T-helper 22 cell (primary cell): ENCODE measurements at places on chromosomes 16 and 17.
A peak's percentile ranks its signal among the peaks of the same experiment; 100 is the strongest.

GRCh38 chr16:17469741-17470181 is 999 bp downstream of the XYLT1 start:
- no peak for DNase-seq

GRCh38 chr17:49895812-49896211 is 47.9 kb upstream of the TAC4 start:
- DNase-seq = no peak

- peak; percentile 34 for DNase-seq
Observed at GRCh38 chr17:32341141-32341856, 674 bp downstream of the C17orf75 start.

- DNase-seq = no peak
Observed at GRCh38 chr16:50114357-50115129, 38.6 kb upstream of the TENT4B start.

DNA sequence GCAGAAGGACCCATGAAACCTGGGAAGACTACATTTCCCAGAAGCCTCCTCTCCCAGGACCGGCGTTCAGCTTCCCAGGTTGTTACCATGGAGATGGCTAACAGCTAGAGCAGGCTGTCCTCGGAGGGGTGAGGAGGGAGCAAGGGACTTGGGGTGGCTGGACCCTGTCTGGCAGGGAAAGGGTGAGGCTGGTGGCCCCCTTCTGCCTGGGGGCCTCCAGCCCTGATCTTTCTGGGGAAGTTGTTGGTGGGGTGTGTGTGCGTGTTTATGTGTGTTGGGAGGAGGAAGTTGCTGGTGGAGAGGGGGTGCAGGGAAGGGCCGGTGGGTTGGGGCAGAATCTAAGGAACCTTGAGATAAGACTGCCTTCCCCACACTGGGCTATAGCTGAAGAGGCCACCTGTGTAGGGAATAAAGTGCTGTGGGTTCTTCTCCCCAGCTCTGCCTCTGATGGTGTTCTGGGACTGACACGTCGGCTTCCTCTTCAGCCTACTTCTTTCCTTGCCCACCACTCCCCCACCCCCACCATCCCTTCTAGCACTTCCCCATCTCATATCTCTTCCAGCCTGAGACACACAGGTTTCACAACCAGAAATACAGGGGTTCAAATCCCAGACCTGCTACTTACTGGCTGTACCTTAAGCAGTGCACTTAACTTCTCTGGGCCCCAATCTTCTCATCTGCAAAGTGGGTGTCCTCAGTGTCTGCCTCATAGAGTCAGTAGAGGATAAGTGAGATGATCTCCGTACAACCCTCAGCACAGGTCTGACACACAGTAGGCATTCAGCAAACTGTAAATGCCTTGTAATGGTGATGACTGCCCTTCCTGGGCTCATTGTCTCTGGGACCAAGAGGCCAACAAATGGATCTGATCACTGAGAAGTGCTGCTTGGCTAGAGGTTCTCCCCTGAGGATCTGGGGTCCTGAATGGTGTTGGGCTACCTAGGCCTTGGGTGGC is at the start of gene DRC7:
Gene DRC7, plus strand, starts transcription at position 82 of the 955 bp plus-strand sequence. CDS start 3,144 bp downstream, outside the sequence.
- no peak for DNase-seq

GRCh38 chr16:47150067-47150466 is 6.3 kb upstream of the NETO2 start:
- DNase-seq = no peak

DNA sequence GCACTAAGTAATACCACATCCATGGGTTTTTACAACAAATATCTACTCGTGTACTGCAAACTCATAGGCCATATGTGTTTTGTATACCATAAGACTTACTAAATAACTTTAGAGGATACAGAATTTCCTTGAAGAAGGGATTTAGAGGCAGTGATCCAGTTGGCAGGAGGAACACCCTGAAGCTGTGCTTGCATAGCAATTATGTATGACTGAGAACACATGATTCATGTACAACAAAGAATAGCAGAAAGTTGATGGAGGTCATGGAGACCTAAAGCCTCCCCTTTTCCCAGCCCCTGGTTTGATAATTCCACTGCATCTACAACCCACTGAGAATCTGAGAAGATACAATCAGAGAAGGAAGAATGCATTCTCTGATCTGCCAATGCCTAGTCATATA is 83.8 kb upstream of the PMFBP1 start:
- no peak for DNase-seq

DNA sequence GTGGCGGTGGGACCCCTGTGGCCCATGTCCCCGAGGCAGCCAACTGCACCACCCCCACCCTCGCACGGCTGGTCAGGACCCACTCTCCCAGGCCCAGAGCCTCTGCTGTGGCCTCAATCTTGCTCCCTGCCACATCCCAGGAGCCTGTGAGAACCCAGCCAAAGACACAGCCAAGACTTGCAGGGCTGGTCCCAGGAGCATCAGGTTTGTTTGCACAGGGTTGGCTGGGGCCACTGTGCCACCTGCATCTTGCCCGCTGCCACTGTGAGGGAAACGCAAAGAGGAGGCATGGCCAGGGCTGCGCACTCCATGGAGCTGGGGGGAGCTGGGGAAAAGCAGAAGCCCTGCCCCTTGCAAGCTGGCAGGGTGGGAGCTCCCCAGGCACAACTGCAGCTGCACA is 92.5 kb downstream of the SSH2 start:
- no peak for DNase-seq

GRCh38 chr16:12257926-12258561 is 281.5 kb downstream of the SNX29 start:
- no peak for DNase-seq

GRCh38 chr17:44221084-44221861 is 1.8 kb upstream of the UBTF start:
- peak; percentile 57 for DNase-seq

DNA sequence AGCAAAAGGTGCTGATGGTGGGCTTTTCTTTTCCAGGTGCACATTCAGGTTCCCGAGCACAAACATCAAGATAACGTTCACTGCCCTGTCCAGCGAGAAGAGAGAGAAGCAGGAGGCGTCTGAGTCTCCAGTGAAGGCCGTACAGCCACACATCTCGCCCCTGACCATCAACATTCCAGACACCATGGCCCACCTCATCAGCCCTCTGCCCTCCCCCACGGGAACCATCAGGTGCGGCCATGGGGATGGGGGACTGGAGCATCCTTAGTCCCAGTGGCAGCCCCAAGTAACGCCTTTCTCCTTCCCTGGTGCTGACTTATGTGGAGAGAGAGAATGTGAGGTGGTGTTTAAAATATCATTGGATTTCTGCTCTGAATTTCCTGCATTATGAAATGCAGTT is 43.8 kb downstream of the FOXK2 start:
- DNase-seq = no peak

DNA sequence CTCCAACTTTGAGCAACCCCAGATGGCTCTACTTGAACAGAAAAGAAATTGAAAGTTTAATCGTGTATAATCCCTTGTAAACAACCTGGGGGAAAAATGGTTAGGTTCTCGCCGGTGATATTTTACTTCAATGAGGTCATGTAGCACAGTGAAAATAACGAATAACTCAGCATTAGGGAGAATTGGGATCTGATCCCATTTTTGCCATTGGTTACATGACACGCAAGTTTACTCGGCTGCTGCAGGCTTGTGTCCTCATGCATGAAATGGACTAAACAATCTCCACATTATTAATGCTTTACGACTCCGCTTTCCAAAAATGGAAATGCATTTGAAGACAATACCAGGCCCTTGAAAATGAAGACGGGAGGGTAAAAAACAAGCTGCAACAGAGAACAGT is 45.5 kb upstream of the LRRC37A3 start:
- DNase-seq = no peak

DNA sequence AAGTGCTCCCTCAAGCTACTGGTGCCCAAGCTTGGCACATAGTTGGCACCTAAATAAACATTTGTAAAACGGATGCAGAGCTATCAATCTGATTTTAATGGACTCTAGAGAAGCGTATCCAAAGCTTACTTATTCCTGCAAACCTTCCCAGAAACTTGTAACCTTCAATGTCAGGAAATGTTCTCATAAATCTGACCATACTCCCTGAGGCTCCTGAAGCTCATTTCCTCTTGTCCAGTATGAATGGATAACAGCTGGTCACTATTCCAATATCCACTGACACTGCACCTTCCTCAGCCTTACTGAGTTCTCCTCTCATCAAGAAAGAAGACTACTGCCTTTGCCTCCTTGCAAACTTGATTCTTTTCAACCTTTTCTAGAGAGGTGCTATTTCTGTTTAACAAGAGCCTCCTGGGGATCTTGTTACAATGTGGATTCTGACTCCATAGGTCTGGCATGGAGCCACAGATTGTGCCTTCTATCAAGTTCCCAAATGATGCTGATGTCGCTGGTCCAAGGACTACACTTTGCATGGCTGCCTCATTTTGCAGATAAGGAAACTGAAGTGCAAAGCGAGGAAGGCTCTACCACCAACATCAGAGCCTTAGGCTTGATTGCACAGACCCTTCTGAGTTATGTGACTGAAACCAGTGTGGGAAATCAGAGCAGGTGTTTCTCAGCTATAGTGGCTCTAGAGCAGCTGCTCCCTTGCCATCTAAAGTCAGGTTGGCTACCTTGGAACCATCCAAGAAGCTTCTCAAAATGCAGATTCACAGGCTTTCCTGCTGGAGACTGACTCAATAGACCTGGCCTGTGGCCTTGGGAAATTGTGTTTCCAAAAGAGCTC is 377.8 kb downstream of the SOX9 start:
- no peak for DNase-seq

GRCh38 chr16:9787717-9788116 is 394.5 kb downstream of the GRIN2A start:
- no peak for DNase-seq

- no peak for DNase-seq
Observed at GRCh38 chr17:789160-789840, 7.1 kb downstream of the MRM3 start.

DNA sequence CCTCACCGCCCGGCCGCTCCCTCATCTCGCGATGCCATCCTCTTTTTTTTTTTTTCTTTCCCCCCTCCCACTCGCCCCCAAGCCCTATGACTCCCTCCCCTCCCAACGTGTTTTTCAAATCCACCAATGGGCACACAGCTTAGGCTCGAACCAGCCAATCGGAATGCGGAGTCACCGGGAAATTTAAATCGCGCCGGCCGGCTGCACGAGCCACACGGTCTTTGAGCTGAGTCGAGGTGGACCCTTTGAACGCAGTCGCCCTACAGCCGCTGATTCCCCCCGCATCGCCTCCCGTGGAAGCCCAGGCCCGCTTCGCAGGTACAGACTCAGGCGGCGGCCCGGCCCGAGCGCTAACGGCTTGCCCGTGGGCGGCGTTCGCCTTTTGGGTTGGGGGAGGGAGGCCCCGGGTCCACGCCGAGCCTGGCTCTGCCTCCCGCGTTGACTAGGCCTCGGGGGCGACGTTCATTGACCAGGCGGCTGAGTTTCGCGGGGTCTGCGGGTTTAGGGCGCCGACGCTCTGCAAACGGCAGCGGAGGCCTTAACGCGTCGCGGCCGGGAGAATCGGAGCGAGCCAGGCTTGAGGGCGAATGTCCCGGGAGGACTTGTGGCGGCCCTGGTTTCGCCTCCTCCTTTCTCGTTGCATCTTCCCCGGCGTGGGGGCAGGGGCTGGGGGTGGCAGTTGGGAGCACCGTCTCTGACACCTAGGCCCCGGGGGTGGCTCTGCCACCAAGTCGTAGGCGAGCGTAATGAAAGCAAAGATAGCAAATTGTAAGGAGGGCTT is at the start of gene KPNA2:
Gene KPNA2, plus strand, starts transcription at position 213 of the 781 bp plus-strand sequence. CDS start 1,398 bp downstream, outside the sequence.
- peak; percentile 87 for DNase-seq

DNA sequence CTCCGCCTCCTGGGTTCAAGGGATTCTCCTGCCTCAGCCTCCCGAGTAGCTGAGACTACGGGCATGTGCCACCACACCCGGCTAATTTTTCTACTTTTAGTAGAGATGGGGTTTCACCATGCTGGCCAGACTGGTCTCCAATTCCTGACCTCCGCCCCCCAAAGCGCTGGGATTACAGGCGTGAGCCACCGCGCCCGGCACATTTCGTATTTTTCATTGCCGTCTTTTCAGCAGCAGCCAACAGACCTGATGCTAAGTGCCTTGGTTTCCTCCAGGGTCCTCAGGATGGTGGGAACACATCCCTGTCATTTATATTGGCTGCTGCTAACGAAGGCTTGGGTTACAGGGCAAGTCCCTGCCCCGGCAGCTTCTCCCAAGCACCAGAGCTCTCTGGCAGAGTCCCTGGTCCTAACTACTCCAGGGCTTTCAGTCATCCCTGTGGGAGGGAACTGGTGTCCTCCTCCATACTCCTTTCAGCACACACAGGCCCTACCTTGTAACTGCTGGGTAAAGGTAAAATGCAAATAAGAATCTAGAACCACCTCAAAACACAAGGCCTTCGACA is 1.5 kb upstream of the RNF157 start:
- no peak for DNase-seq
